Esophagus mucosa (tissue), 1 donor: ENCODE measurements at places on chromosomes 16 and 17. TPM values are rescaled to one million over a fixed set of nuclear protein-coding genes. Genes with fewer than 3 reads are reported as not detected.
A peak's percentile ranks its signal among the peaks of the same experiment; 100 is the strongest.

- no peak for ATAC-seq
Observed at GRCh38 chr16:48310908-48311641, 63.7 kb upstream of the ABCC11 start.

SCGB1C2 gene
- total RNA-seq: not detected

GRCh38 chr17:47620503-47621245 is 29.0 kb upstream of the KPNB1 start:
- peak; percentile 27 for ATAC-seq

CCL17 gene
- 1.6 TPM for total RNA-seq

DNA sequence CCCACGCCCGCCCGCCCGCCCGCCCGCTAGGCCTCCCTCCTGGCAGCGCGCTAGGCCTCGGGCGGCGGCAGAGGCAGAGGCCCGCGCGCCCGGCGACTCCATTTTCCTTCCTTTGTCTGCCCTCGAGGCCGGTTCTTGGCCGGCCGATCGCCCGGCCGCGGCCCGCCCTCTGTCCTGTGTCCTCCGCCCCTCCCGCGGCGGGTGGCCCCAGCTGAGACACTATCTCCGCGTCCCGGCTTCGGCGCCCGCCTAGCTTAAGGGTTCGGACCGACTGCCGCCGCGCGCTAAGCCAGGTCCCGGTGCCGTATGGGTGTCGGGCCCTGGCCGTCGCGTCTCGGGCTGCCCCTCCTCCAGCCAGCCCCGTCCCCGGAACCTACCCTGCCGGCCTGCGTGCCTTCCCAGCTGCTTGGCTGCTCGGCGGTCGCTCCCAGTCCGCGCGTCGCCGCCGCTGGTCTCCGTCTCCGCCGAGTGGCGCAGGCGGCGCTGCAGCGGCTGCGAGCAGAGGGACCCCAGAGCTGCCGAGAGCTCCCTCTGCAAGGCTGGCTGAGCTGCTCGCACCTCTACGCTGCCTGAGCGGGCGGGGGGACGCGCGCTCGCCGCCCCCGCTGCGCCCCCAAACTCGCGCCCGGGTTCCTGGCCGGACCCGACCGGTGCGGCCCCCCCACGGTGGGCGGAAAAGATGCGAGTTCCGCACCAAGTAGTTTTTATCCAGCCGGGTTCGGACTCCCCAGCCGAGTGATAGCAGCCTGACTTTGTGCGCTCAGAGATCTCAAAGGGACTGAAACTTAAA is 787 bp downstream of the CTCF start:
- peak; percentile 14 for ATAC-seq

- no peak for ATAC-seq
Observed at GRCh38 chr16:87439926-87440325, 47.8 kb downstream of the MAP1LC3B start.

- ATAC-seq: peak; percentile 84
Observed at GRCh38 chr16:14302031-14302398, 230.9 kb downstream of the MRTFB start.

KRT39 gene
- not detected for total RNA-seq

- no peak for ATAC-seq
Observed at GRCh38 chr16:58211245-58211644, 13.3 kb upstream of the CSNK2A2 start.

GRCh38 chr16:85753559-85753958 is 2.7 kb upstream of the C16orf74 start:
- peak; percentile 7 for ATAC-seq

GRCh38 chr17:39667945-39668924 is at the start of gene PNMT:
PNMT (plus strand) TSS chr17:39668453; CDS start chr17:39668476, 23 bp downstream.
- ATAC-seq: peak; percentile 27

CCL11 gene
- total RNA-seq: 0.28 TPM

DNA sequence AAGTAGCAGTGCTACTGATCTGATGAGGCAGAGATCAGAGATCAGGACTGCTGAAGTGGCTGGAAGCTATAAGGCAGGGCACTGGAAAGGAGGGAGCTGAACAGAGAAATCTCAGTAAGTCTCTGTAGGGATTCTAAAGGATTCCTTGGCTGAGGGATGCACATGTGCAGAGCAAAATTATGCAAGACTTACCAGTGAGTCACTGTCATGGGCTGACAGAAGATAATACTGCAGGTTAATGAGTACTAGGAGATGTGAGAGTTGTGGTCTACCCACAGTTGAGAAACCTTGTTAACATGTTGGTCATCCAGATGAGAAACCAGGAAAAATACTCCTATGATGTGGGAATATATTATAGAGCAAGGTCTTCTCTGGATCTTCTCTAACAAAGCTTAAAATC is 378.1 kb downstream of the HAPSTR1 start:
- ATAC-seq: no peak

GRCh38 chr17:17905036-17905320 is 67.2 kb downstream of the TOM1L2 start:
- ATAC-seq: no peak

DNA sequence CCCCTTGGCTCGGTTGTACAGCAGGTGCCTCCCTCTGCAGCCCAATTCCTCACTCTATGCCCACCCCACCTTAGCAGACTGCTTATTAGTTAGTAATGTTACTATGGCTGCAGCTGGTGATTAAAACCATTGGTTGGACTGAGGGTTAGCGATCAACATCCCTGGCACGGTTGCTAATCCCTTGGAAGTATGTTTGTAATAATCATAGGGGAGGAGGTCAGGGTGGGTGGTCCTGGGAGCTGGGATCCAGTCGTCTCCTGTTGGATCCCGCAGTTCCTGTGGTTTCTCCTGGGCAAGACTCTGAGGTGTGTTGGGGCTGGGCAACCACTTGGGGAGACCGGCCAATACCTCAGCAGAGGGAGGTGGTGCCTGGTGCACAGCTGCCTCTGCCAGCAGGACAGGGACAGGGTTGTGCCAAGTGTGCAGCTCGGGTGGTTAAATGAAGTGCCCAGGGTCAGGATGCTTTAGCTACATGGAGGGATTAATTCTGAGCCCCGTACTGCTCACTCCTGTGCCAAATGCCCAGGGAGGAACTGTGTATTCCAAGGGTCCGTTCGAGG is 38.0 kb downstream of the FZD2 start:
- ATAC-seq: no peak

DNA sequence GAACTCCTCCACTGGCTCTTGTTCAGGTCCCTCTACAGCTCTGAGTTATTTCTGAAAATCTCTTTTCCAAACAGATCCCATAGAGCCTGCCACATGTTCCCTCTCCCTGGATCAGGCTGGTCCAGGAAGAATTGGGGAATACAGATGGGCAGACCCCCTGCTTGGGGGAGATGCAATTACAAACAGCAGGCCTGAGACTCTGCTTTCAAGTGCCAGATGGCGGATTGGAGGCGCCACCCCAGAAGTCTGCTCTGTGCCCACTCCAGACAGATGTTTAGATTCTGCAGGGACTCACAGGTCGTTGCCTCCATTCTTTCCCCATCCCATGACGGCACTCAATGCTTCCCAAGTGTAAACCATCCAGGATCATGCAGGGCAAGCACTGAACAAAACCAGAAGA is 316.6 kb downstream of the SLC39A11 start:
- no peak for ATAC-seq

FNDC8 gene
- not detected for total RNA-seq
